ENCODE measurements at places on chromosomes 1 and 21.

- no peak for DNase-seq
These were observed 886.6 kb downstream of the TTLL7 start for GRCh38 chr1:83112248-83112885.

- peak; percentile 18 for DNase-seq
These were observed 11.8 kb upstream of the ZFP69B start for GRCh38 chr1:40438391-40439015.

DNA sequence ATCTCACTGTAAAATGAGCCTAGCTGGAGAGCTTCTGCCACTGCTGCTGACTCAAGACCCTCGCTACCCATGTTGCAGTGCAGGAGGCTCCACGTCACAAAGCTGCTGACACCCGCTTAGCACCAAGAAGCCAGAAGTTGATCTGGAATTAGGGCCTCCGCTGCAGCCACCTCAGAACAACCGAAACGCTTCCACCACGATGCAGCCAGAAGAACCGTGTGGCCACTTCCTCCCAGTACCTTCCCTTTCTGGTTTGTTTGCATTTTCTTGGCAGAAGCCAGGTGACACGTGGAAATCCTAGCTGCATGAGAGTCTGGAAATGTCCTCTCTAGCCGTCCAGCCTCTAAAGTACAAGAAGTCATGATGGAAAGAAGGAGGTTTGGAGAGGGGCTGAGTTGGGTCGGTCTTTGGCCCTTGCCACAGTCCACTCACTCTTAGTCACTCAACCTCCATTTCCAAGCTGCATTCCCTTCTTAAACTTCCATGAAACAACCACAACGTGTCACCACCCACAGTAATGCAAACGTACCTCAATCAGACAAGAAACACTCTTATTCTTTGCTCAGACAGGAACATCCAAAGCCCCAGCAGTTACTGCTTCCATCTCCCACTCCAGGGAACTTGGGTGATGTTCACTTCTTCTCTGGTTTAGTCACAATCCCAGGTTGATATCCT is 10.0 kb upstream of the CDA start:
- DNase-seq, result no peak

DNA sequence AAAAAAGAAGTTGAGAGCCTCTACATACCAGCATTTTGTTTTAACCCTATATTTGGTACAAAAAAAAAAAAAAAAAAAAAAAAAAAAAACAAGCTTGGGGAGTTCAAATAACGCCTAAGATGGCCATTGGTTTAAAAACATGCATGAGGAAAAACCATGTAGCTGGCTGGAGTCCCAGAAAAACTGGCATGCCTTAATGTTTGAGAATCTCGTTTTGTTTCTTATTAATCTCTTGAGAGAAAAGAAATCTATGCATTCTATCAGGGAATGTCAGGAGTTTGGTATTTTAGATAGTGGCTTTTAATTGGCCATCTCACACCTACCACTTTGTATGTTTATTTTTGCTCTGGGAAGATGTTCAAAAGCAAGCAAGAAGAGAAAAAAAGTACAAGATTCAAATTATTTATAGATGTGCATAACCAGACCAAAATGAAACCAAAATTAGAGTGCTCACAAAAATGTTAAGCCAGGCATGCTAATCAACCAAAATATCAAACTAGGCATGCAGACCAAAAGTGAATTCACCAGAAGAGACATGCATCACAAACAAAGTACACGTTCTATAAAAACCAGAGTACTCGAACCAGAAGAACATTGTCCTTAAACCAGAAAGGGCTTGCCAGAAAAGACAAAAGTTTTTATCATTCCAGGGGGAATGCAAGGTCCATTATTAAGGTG is 156.6 kb downstream of the AK5 start:
- DNase-seq, result no peak

DNA sequence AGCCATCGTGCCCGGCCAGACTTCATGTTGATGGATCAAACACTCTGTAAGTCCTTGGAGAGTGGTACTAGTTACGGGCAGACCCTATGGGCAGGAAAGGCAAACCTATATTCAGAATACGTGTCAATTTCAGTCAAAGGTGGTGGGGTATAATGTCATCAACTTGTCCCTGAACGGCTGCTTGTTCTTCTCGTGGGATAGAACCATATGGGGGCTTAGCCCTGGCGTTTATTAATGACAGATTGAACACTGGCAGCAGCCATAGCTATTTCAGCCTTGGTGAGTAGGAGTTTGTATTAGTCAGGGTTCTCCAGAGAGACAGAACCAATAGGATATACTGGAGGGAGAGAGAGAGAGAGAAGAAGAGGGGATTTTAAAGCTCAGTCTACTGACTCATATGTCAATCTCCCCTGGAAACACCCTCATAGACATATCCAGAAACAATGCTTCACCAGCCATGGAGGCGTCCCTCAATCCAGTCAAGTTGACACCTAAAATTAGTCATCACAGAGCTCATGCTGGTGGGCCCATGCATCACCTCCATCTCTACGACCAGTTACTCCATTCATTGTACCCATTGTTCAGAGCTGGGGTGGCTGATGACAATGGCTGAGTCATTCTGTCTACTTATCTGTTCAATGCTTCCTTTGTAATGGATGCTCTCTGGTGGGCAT is 16.1 kb upstream of the AQP10 start:
- no peak for DNase-seq

DNA sequence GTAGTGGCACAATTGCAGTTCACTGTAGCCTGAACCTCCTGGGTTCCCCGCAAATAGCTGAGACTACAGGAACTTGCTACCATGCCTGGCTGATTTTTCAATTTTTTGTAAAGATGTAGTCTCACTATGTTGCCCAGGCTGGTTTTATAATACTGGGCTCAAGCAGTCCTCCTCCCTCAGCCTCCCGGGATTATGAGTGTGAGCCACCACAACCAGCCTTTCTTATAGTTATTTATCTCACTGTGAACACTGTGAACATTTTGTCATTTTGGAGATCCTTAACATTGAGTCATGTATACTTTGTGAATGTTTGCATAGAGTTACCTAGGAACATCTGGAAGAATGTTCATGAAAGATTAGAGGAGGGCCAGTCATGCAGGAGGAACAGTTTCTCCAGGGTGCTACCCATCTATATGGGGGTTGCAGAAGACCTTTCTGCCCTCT is 127.1 kb upstream of the CACYBP start:
- DNase-seq, result peak; percentile 2

GRCh38 chr1:75548721-75549480 is 62.0 kb downstream of the SLC44A5 start:
- DNase-seq, result no peak

DNA sequence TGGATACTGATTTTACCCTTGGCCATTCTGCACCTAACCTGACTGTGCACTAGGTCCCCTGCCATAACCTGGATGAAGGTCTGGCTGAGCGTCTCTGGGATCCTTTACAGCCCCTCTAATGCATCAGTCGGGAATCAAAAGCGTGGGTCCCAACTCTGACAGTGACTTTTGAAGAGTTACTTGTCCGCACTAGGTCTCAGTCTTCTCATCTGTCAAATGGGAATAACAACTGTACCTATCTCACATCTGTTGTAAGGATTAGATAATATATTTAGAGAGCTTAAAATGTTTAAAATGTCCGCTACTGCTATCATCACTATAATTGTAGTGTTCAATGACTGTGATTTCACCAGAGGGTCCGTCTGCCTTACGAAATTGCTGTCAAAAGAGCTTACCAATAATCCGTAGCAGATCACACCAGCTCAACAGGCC is 746 bp downstream of the TADA1 start:
- DNase-seq, result no peak

- DNase-seq, result no peak
These were observed 86.4 kb downstream of the IER5 start for GRCh38 chr1:181174861-181175260.

- DNase-seq, result no peak
These were observed 47.0 kb upstream of the BCAR3 start for GRCh38 chr1:93728480-93729131.

GRCh38 chr1:32068957-32069588 is 3.7 kb upstream of the TMEM39B start:
- DNase-seq, result no peak

GRCh38 chr1:163055005-163055404 is 14.2 kb upstream of the RGS4 start:
- no peak for DNase-seq

DNA sequence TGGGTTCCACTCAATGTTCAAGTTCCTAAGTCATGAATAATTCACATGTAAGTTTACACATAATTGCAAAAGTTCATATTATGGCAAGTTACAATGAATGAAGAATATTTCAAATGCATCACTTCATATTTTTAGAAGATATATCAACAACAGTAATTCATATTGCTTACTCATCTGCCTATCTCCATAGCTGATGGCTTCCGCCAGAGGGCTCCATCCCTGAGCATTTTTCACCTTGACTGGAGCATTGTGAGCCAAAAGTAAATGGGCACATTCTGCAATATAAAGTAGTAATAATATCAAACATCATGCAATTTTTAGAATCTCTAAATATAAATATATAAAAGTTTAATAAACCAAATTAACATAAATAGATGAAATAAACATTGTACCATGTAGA is 29.8 kb downstream of the ANKRD13C start:
- DNase-seq, result no peak

DNA sequence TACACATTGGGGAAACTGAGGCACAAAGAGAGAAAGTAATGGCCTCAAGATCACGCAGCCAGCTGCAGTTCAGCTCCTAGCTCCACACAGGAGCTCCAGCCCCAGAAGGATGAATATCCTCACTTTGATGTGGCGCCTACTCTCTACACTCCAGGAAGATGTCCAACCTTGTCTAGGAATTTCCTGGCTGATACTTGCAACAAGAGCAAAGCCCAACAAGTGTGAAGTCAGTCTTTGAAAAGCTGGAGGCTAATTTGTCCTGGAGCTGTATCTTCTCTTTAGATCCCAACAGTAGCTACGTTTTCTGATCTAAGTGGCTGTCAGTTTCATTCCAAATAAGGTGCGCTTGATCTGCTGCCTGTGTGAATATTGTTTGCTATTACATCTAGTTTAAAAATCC is 344.9 kb downstream of the PTPRU start:
- no peak for DNase-seq

DNA sequence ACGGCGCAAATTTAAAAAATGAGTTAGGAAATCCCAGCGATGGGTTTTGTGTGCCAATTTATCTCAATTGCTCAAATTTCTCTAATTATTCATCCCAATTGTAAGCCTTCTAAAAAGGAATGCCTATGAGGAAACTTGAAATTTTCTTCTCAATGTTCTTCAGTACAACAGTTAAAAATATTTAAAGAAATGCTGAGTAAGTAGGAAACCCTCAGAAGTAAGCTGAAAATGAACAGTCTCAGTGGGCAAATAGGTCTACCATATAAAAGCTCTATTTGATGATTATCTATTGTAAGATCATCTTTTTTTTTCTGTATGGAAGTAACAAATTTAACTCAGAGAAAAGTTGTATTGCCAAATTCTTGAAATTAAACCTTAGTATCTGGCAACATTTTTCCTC is 1.7 kb upstream of the USP25 start:
- no peak for DNase-seq

DNA sequence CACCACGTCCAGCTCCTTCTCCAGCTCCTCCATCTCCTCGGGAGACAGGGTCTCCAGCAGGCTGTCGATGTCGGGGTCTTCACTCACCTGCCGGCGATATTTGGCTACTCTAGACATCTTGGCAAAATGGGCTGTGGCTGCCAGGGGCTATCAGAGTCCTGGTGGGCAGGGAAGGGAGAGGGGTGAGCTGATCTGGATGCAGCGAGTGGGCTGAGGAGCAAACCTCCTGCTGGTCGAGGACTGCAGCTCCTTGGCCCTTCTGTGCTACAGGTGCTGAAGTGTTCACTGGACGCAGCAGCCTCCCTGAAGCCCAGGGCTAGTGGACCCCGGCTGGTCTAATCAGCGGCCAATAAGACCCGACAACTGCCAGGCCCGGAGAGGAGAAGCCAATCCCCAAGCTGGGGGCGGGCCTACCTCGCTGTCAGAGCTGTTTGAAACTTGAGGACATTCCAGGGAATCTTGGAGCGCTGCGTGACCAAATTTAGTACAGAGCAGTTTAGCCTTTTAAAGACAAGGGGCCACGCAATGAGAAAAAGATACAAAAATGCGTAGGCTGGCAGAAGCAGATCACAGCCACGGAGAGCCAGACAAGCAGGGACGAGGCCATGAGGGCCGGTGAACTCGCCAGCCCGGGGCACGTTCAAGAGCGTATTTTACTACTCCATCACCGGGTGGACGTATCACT is at the start of gene LMOD1:
Gene LMOD1, minus strand, starts transcription at position 325 of the 685 bp plus-strand sequence. Its CDS starts 208 bp downstream, at position 117.
- DNase-seq, result no peak

DNA sequence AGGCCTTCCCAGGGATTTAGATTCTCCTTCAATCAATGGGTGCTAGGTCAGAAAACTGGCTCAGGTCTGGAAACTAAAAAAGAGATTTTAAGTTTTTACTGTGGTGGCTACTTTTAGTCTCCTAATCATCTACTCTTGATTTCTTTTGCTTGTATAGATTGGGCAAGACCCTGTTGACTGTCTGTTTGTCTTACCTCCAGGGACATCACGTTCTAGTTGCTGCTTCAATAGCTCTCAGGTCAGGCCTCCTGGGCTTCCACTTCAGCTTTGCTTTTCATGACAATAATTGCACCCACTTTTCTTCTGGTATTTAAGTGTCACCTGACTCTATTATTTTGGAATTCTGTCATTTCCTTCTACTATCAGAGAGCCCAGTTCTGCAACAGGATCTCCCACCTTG is 28.5 kb upstream of the CREG1 start:
- no peak for DNase-seq

- DNase-seq, result no peak
These were observed 50.5 kb downstream of the ABL2 start for GRCh38 chr1:179178950-179179349.

DNA sequence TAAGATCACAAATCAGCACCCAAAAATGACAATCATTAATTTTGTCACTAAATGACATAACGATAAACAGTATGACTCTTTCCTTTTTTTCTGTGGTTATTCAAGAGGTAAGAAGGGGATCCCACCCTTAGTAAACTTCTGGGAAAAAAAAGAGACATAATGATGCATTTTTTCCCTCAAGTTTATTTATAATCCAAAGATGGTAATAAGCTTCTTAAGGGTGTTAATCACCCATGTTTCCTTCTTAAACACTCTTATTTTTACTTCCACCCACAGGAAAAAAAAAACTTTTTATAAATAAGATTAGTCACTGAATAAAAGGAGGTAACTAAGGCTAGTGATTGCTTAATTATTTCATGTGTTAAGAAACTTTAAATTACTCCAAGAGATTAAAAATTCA is 24.7 kb downstream of the RGS1 start:
- no peak for DNase-seq

- DNase-seq, result no peak
These were observed 187.4 kb downstream of the KCNK2 start for GRCh38 chr1:215269955-215270354.

- no peak for DNase-seq
These were observed 158.6 kb upstream of the C1orf174 start for GRCh38 chr1:4058706-4059105.

GRCh38 chr1:203742436-203742835 is 22.5 kb upstream of the LAX1 start:
- DNase-seq, result no peak

- DNase-seq, result no peak
These were observed 94.1 kb downstream of the GALNT2 start for GRCh38 chr1:230160957-230161771.

Measured in A549 (cell line).